ENCODE measurements at places on chromosomes 4 and X. TPM values are rescaled to one million over a fixed set of nuclear protein-coding genes. Genes with fewer than 3 reads are reported as not detected.

DNA sequence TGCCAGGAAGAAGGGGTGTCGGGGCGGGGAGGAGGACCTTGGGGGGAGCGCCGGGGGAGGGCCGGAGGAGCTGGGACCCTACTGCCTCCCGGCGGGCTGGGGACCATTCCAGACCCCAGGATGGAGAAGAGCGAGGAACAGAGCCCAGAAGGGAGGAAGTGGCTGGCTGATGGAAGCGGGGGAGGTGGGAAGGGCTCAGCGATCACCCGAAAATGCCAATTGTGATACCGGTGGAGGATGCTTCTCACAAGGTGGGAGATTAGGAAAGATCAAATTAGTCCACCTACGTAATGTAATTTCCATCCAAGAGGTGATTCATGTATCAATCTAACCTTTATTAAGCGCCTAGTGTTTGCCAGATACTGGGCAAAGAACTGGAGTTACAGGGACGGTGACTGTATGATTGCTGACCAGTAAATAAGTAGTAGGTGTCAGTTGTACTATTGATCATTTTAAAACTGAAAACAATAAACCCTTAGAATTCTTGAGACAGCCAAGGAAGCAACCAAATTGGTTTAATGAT is 452 bp upstream of the RAI2 start:
- no peak overlapping the region for H3K27ac ChIP-seq
- peaks cover 10% of the 10 kb centered on the region for H3K27me3 ChIP-seq
- no peak overlapping the region for H3K4me3 ChIP-seq
- DNase-seq, result no peak
- H3K4me1 ChIP-seq, result no peaks in the 10 kb centered on the region

DNA sequence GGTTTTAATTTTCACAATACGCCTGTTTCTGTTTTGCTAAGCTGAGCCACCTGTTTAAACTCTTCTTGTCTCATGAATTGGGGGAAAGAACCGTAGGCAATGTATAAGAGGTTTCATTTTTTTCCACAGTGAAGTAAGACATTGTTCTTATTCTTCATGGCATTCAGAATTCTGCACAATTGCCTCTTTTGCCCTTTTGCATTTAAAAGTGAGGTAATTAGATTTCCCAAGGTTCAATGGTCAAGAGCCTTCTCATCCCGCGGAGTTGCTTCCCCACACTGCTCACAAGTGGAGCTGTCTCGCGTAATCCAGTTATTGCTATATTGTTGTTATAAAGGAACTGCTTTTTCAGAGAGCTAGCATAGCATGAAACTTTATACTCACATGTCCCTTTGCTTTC is 90.9 kb upstream of the SPRY1 start:
- no peaks in the 10 kb centered on the region for H3K36me3 ChIP-seq
- no peak overlapping the region for H3K27ac ChIP-seq
- H3K4me3 ChIP-seq, result no peak overlapping the region
- no peak for DNase-seq

GRCh38 chr4:43251841-43252240 is 359.3 kb downstream of the GRXCR1 start:
- H3K4me1 ChIP-seq, result no peaks in the 10 kb centered on the region
- DNase-seq, result no peak
- no peak overlapping the region for H3K4me3 ChIP-seq
- no peaks in the 10 kb centered on the region for H3K36me3 ChIP-seq
- H3K27ac ChIP-seq, result no peak overlapping the region

- H3K4me3 ChIP-seq, result no peak overlapping the region
- H3K36me3 ChIP-seq, result peaks cover 3% of the 10 kb centered on the region
- DNase-seq, result no peak
- H3K27ac ChIP-seq, result no peak overlapping the region
- H3K4me1 ChIP-seq, result no peaks in the 10 kb centered on the region
Observed at GRCh38 chr4:75639124-75639695, 8.9 kb upstream of the CDKL2 start.

The ANXA3 gene
- total RNA-seq, result not detected

The WAS gene
- total RNA-seq, result 102 TPM
